ENCODE measurements at places on chromosomes 12 and 14.

GRCh38 chr14:56004786-56005185 is 113.4 kb upstream of the PELI2 start:
- no peak for DNase-seq

GRCh38 chr12:130663514-130663913 is 52.6 kb downstream of the RIMBP2 start:
- no peak for DNase-seq

DNA sequence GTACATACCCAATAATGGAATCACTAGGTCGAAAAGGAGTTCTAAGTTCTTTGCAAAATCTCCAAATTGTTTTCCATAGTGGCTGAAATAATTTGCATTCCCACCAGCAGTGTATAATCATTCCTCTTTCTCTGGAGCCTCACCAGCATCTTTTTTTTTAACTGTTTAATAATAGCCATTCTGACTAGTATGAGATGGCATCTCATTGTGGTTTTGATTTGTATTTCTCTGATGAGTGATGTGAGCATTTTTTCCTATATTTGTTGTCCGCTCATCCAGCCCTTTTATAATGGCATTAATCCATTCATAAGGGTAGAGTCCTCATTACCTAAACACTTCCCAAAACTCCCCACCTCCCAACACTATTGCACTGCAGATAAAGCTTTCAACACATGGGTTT is 278.3 kb downstream of the SEC23A start:
- no peak for DNase-seq

DNA sequence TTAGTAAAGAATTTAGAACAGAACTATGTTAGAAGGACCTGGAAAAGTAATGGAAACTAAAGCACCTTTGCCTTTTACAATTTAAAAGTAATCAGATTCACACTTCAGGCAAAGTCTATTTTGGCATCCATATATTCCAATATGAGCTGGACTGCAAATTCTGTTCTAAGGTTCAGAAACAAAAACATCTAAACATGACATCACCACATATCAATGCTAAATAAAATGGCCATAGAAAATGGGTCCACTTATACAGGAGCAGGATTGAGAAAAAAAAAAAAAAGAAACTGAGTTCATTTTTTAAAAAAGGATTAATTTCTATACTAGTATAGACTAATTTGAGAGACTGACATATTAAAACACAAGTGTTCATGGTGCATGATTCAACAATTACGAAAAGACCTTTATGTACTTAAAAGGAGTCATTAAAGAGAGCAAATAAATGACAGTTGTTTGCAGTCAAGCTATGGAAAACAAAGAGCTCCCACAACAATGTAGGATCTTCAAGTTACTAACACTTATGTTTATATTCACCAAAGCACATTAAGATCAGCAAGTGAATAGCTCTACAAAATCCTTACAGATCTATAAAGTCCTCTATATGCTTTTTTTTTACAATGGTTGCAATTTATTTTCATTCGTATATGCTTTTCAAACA is 45.7 kb downstream of the DICER1 start:
- DNase-seq = no peak

GRCh38 chr14:68578597-68578996 is 214.3 kb downstream of the ZFP36L1 start:
- no peak for DNase-seq

DNA sequence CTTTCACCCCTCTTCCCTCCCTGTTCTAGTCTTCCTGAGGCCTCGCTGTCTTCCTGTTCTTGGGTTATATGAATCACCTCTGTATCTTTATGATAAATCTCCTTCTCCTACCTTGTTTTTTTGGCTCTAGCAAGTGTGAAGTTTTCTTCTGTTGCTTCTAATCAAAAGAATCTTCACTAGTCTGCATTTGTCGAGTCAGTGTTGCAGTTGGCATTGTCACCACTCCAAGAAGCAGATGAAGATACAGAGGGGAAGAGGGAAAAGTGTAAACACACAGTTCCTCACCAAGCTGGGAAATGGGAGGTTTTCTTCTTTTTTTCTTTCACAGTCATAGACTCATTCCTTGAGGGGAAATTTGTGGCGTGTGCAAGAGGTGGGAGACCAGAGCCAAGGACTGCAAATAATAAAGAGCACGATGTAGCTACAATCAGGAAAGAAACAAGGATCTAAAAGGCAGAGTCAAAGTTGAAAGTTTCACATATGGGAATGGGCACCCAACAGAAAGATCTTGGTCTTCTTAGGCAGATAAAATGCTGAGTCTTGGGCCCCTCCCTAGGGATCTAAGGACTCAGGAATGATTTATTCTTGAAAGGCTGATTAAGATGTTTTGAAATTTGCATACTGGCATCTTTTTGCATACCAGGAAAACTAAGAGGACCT is 22.2 kb upstream of the PRICKLE1 start:
- DNase-seq = no peak

- no peak for DNase-seq
These were observed 7.6 kb upstream of the STK38L start for GRCh38 chr12:27236498-27236897.

DNA sequence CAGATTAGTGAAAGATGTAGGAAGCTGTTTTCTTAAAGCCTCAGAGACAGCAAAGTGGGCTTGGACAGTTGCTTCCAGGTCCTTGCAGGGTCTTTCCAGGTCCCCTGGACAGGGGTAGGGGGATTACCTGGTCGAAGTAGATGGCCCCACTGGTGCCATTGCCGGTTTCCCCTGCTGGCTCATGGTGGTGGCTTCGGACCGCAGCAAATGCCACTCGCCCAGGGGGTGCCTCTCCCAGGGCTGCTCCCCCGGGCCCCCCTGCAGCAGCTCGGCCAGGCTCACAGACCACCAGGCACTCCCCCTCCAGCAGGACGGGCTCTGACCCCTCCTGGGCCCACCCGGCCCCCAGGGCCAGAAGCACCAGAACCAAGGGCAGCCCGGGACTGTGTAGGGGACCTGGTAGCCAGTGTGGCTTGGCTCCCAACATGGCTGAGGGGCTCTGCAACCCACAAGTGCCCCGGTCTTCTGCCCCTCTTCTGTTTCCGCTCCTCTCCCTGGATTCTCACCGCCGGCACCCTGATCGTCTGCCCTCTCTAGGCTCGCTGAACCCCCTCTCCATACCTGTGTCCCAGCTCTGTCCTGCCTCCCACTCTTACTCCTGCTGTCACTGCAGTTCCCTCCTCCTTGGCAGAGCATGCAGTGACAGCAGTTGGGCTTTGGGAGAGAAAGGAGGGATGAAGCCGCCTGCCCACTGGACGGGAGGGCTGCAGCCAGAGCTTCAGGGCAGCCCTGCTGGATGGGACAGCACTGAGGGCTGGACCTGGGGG is 657 bp downstream of the CBLN3 start:
- no peak for DNase-seq

- no peak for DNase-seq
These were observed 45.8 kb downstream of the ERO1A start for GRCh38 chr14:52649511-52649910.

DNA sequence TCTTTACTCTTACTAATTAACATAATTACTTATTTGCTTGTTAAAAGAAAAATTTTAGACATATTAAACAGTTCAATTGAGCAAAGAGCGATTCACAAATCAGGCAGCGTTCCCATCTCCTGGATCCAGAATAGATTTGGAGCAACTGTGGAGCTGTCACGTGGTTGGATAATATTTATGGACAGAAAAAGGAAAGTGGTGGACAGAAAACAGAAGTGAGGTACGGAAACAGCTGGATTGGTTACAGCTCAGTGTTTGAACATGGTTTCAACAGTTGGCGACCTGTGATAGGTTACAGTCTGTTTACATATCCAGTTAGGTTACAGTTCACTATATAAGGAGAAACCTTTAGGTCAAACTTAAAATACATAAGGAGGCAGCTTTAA is 19.7 kb upstream of the FAM234B start:
- no peak for DNase-seq

DNA sequence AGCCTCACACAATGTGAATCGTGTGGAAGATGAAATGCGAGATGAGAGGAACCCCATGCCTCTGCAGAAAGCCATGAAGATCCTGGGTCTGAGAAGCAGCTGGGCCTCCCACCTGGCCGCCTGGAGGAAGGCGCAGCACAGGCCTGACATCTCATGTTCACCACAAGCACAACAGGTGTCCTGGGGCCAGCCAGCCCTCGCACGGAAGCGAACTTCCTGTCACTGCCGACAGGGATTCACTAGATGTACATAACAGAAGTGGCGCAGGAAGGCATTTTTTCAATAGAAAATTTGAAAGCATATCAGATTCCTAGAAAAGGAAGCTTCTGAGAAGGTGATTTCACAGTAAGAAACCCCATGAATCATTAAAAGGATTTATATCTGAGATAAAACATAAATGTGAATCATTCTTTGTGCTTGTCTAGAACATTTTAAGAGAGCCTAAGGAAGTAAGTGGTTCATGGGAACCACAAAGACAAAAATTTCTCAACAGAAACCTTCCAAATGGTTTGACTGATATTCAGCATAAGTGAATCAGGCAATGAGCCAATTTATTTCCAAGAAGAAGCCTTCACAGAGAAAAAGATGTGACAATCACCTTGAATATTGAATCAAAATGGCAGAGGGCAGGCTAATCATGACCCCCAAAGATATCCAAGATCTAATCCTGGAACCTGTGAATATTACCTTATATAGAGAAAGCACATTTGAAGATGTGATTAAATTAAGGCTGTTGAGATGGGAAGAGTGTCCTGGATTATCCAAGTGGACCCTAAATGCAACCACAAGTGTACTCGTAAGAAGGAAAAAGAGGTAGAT is 311.9 kb downstream of the DUSP6 start:
- DNase-seq = no peak

DNA sequence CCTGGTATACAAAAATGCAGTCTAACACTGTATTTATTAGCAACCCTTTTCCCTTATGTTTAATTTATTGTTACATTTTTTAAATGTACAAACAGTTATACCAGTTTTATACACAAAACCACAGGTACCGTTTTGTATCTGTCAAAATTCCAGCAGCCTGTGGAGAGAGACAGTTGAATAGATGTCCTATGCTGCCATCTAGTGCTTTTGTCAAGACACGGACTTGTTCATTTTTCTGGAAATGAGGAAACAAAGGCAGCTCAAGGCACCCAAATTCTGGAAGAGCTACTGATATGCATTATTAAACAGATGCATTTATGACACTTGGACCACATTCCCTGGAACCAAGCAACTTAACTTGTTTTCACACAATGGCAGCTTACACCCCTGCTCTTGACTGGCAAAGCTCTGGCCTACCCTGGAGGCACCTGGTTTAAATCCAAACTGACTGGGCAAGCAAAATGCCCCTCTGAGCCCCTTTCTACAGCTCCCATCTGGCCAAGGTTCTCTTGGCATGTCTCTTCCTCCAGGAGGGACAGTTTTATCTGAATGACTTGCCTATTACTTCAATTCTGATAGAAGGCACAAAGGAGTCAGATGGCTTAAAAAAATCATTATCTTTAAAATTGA is 286.9 kb upstream of the PRKD1 start:
- no peak for DNase-seq

All from caudate nucleus (tissue), 63 donors.